ENCODE measurements at places on chromosomes 7 and 10. TPM values are rescaled to one million over a fixed set of nuclear protein-coding genes. Genes with fewer than 3 reads are reported as not detected.

Gene OR2A1
- total RNA-seq = not detected

Gene ZNF853
- 12.2 TPM for total RNA-seq

Gene SLC29A4
- total RNA-seq = 3.2 TPM

Gene BAIAP2L1
- 2.8 TPM for total RNA-seq

Gene SMKR1
- not detected for total RNA-seq

Gene SYT15
- 50.9 TPM for total RNA-seq

Gene PIP
- total RNA-seq = not detected

Gene GAD2
- total RNA-seq = not detected

Gene DEPP1
- total RNA-seq = 309 TPM

Gene CALHM3
- not detected for total RNA-seq

Gene SYNPO2L
- total RNA-seq = not detected

Gene CALD1
- 352 TPM for total RNA-seq

Gene SDK1
- total RNA-seq = 13.3 TPM

Gene ATAD1
- total RNA-seq = 22.1 TPM

Gene SEMA3D
- 4.5 TPM for total RNA-seq

Gene C10orf105
- not detected for total RNA-seq

Gene DAGLB
- 5.2 TPM for total RNA-seq

Gene ZNHIT1
- total RNA-seq = 87.9 TPM

Gene SP8
- total RNA-seq = not detected

Gene ANAPC16
- 22.8 TPM for total RNA-seq

Gene GIMAP2
- total RNA-seq = 12.3 TPM

Gene PROSER2
- total RNA-seq = 4.8 TPM

Gene PKD2L1
- not detected for total RNA-seq

Gene ITIH5
- 19.4 TPM for total RNA-seq

Gene FGFR2
- total RNA-seq = 4.4 TPM

Gene CYP3A7
- not detected for total RNA-seq

Gene GIMAP8
- total RNA-seq = 28.3 TPM

Gene OR13A1
- not detected for total RNA-seq

Gene FFAR4
- not detected for total RNA-seq

Gene LRRC17
- 10.5 TPM for total RNA-seq

Gene PTPRZ1
- 0.64 TPM for total RNA-seq

Gene MYH16
- not detected for total RNA-seq

Gene NEURL1
- total RNA-seq = not detected

Gene MGMT
- 7.0 TPM for total RNA-seq

Gene CHST3
- total RNA-seq = 41.4 TPM

Gene PRSS37
- not detected for total RNA-seq

Gene COL13A1
- 8.0 TPM for total RNA-seq

Gene SGPL1
- total RNA-seq = 6.2 TPM

Gene AMZ1
- total RNA-seq = not detected

Gene C7orf33
- not detected for total RNA-seq

Gene EPHB4
- total RNA-seq = 144 TPM

Gene SFR1
- 0.32 TPM for total RNA-seq

Gene OR6V1
- not detected for total RNA-seq

Gene VWA2
- not detected for total RNA-seq

Gene GIMAP5
- 89.3 TPM for total RNA-seq

Gene KCNIP2
- 1.1 TPM for total RNA-seq

Gene CDHR1
- total RNA-seq = not detected

Gene ADAMTS14
- 0.32 TPM for total RNA-seq

Gene RAMP3
- 586 TPM for total RNA-seq
